ENCODE measurements at places on chromosomes 3 and 15.

- DNase-seq = no peak
Observed at GRCh38 chr3:129689036-129689435, 82.6 kb upstream of the PLXND1 start.

GRCh38 chr3:64354221-64354620, 129.0 kb upstream of the PRICKLE2 start:
- no peak for DNase-seq

DNA sequence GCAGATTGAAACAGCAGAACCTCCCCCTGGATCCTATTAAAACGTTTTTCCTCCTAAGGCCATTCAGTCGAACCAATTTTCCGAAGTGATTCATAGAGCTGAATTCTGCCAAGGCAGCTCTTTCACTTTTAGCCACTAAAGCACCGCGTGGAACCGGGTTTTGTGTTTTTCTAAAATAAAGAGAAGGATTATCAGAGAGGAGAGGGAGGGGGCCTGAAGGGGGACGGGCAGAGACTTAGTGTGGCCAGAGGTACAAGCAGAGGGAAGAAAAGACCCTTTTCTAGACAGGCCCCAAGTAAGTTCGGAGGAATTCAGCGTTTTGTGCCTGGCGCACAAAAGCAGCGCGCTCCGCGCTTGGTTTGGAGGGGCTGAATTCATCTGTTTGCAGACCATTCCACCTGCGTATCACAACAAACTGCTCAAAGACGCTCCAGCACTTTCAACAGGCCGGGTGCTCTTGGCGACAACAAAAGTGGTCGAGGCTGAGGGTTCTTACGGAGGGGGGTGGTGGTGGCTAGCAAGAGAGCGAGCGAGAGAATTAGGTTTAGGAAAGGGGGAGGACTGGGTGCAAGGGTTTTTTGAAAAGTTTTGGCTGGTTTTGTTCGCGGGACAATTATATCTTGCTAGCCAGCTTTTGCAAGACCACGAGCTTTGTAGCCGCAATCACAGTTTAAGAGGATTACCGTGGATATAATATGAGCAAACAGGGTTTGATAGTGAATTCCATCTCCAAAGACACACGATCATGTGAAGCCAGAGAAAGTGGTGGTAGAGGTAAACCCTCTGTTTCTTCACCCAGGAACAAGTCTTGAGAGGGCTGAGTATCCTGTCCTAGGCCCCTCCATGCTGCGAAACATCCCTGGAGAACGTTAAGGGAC, 1.2 kb upstream of the FEZF2 start:
- no peak for DNase-seq

DNA sequence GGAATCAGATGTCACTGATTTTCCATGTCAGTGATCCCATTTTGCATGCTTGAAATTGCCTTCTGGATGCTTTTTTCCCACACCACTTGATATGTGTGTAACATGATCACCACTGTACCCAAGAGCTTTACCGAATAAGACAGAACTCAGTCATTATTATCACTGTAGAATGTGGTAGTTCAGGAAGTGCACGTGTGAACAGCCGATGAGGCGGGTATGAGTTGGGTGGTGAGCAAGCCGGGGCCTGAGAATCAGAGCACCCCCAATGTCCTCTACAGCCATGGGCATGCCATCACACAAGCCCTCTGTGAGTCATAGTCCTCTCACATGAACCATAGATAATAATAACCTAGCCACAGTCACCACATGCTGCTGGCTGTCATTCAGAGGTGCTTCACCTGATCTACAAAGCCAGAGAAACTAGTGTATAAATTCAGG, 470.8 kb downstream of the SOX2 start:
- no peak for DNase-seq

All from left renal cortex interstitium (tissue), 4 donors.